ENCODE measurements at places on chromosomes 1 and 21.

GRCh38 chr1:51829058-51829457, 49.5 kb downstream of the NRDC start:
- no peak for DNase-seq

GRCh38 chr21:31181082-31181750, 142.9 kb upstream of the KRTAP19-8 start:
- DNase-seq, result no peak

DNA sequence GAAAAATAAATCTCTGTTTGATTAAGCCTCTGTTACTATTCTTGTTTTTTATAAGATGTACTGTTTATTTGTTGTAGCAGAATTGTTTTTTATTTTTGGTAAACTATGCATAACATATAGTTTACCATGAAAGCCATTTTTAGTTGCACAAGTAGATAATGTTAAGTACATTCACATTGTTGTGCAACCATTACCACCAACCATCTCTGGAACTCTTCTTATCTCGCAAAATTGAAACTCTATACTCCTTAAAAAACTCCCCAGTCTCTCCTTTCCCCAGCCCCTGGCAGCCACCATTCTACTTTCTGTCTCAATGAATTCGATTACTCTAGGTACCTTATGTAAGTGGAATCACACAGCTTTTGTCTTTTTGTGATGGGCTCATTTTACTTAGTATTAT, 27.4 kb upstream of the UHMK1 start:
- no peak for DNase-seq

DNA sequence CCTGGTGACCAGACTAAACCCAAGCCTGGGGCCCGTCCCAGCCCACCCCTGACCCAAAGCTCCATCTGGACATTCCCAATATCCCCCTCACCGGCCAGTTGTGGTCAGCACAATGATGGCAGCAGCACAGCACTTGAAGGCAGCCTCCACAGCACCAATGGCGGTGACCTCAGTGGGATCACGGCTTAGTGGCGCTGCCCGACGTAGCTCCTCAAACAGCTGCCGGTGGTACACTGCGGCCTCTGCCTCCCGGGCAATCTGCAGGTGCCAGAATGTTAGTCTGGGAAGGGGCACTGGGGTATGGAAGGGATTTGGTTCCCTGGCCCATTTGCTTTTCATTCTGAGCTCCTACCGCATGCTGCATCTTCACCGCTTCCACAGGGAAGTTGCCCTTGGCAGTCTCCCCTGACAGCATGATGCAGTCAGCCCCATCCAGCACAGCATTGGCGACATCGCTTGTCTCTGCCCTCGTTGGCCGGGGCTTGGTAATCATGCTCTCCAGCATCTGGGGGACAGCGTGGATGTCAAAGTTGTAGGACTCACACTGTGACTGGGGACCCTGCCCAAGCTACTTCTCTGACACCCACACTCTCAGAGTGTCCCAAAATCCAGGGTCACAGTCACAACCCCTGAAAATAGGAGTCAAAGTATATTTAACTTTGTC, 8.0 kb downstream of the PKLR start:
- DNase-seq, result no peak

GRCh38 chr1:181014477-181015250, 8.0 kb downstream of the STX6 start:
- DNase-seq, result no peak

DNA sequence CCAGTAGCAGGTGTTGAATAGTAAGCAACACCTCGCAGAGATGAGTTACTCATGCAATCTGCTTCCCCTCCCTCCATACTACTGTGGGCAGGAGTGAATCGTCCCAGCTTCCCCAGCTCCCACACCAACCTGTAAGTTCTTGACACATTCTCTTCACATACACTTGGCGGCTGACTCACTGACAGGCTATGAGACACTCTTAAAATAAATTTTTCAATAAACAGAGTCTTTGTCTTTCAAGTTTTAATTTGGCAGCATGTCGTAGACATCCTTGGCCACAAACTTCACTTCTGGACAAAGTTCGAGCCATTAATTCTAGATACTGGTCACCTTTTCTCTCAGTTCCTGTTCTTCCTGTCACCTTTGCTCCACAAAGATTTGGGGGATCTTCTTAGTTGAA, 290.7 kb downstream of the TM2D1 start:
- no peak for DNase-seq

DNA sequence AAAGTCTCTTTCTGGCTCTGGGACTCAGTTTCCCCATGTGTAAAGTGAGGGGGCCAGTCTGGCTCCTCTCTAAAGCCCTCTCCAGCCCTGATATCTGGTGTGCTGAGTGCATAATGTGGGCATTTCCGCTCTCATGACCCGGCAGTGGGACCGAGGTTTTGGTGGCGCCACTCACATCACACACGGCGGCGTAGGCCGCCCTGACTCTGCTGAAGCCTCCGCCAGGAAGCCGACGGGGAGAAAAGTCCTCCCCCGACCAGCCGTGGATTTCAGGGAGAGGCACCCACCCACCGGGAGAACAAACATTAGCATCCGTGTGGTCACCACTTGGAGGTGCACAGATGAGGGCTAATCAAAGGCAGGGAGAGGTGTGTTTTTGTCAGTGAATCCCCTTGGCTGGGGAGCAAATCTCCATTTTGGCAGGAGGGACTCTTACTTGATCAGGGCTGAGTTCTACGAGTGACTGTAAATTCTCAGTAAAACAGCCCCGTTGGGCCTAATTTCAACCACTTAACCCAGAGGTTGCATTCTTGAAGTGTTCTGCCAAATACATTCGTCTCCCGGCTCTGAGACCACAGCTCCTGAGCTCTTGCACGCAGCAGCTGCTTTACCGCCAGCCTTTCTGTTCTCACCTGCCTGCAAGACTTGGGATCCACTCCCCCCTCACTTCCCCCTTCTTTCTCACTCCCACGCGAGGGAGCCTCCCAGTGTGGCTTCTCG, 118.2 kb downstream of the FOXD2 start:
- no peak for DNase-seq

- no peak for DNase-seq
These were observed 24.3 kb upstream of the PCP4 start for GRCh38 chr21:39842741-39843459.

DNA sequence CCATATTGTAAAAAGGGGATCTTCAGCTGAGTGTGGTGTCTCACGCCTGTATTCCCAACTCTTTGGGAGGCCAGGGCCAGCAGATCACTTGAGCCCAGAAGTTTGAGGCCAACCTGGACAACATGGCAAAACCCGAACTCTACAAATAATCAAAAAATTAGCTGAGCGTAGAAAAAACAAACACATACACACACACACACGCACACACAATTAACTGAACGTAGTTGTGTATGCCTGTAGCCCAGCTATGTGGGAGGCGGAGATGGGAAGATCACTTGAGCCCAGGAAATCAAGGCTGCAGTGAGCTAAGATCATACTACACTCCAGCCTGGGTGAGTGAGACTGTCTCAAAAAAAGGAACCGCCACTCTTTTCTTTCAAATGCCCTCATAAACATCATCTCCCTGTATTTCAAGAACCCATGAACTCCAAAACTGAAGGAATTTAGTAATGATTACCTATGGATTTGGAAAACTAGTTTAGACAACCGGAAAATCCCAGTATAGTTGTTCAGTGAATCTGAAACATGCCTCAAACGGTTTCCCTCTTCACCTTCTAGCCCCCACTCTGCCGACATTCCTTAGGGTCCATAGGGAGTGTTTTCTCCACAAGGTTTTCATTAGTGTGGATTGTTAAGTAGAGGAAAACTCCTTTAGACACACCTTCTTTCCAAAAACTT, 4.5 kb downstream of the TXNIP start:
- DNase-seq, result no peak

DNA sequence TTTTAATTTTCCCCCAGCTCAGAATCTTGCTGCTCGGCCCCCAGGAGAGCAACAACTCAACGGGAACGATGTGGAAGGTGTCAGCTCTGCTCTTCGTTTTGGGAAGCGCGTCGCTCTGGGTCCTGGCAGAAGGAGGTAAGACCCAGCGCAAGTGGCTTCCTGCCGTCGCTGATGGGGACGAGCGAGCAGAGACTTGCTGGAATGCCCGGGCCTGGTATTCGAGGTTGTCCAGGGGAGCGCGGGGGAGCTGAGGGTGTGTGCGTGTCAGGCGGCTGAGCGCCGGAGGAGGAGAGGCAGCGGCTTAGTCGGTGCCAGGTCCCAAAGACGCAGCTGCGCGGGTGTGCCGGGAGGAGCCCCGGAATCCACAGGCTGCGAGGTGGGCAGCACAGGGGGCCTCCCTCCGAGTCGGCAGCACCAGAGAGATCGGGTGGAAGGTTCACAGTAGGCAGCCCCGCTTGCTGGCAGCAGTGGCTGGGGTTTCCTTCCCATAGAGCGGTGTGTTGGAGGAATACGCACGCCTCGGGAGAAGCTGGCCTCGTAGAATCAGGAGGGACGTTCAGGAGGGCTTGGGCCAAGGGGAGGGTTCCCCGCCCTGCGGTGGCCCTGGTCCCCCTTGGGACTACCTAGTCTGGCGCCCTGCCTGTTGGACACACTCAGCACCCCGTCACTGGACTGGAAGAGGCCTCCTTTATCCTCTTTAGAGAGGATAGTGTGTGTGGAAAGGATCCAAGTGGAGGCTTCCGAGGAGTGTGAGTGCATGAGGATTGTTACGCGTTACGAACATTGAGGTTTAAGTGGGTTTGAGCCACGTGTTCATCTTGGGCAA, 547 bp downstream of the PDPN start:
- DNase-seq, result no peak

- no peak for DNase-seq
These were observed 397.8 kb upstream of the USP24 start for GRCh38 chr1:55612988-55613387.

- DNase-seq, result no peak
These were observed 56.1 kb downstream of the KAZN start for GRCh38 chr1:14654554-14654953.

All from stimulated activated naive CD8-positive, alpha-beta T cell treated with anti-CD3 and anti-CD28 coated beads, Interleukin-15, Interleukin-2, amounts not matched to agents 100 U/mL and 50 U/mL, for 24 hours (primary cell).